ENCODE measurements at places on chromosomes 5 and 9.
A peak's percentile ranks its signal among the peaks of the same experiment; 100 is the strongest.

GRCh38 chr9:70400107-70400892 lies 14.2 kb downstream of the KLF9 start:
- no peak for DNase-seq

DNA sequence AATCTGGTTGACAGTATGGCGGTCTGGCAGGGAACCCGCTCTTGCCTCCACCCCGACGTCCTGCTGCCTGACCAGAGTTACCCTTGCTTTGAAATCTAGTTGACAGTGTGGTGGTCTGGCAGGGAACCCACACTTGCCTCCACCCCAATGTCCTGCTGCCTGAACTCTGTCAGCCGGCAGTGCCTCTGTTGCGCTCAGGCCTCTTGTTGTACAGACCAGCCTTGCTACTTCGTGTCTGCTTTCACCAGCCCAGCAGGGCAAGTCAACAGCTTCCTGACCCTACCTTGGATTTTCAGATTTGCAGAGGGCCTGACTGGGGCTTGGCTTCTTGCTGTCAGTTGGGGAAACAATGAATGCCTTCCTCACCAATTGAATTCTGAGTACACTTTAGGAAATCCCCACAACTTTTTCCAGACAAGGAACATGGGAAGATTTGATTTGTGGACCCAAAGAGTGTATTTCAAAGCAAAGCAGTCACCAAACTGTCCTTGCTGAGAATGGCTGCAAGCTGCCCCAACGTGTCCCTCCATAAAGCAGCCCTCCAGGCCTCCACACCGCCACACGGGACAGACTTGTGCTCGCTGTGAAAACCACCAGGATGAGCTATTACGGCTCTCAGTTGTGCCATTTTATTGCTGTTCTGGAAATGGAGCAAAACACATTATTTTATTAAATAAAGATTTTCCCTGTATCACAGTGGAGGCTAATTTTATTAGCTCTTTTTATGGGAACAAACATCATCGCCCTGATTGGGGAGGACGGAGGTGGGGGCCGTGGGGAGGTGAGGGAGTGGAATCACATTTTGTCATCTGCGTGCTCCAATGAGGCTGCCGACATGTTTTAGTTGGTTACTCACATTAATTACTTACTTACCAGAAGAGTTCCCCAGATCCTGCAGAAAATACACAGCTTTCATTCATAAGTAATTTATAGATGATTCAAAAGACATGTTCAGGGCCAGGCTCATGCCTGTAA lies 189.3 kb downstream of the AOPEP start:
- DNase-seq = no peak

DNA sequence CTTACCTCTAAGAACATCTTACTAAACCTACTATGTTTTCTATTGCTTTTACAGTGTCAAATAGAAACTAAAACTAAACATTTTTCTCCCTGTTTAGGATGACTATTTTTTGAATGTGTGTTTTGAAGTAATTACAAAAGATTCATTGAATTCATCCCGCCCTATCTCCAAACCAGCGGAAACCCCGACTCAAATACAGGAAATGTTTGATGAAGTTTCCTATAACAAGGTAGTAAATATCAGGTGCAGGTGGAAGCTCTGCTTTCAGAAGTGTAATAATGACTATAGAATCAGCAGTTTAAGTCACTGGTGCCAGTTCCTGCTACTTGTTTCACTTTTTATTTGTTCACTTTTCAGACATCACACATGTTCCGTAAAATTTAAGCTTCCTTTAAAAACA lies 20.0 kb downstream of the ERAP2 start:
- DNase-seq = no peak

DNA sequence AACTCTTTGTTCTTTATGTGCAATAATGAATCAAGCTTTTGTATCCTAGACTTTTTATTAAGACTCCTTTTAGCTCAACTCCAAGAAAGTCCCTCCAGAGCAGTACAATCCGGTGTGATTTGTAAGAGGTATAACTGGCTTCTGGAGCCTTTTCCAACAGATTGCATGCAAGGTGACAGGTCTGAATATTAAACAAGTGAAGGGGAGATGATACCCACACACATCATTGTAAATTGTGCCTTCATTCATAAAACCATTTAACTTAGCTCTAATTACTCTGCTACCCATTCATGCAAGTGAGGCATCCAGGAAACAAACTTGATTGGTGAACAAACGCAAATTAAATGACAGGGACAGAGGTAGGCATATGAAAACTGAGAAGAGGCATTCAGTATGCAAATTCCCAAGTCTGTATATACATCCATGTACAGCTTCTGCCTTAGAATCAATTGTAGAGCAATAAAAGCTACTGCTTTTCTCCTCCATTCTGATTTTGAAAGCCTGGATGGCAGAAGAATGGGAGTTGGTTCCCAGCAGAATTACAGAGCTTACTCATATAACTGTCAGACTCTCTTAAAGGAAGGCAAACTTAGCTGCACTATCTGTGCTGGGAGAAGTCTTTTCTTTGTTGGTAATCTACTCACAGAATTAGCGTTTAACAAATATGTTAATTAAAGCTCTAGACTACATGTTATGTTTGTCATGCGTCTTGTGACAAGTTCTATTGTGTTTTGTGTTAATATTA lies 261.0 kb upstream of the CDH6 start:
- no peak for DNase-seq

- no peak for DNase-seq
Observed at GRCh38 chr9:35311891-35312639, 150.3 kb downstream of the UNC13B start.

GRCh38 chr9:135045264-135045927 lies 42.1 kb upstream of the OLFM1 start:
- no peak for DNase-seq

GRCh38 chr5:20678814-20679298 lies 690.9 kb upstream of the CDH18 start:
- DNase-seq = no peak

GRCh38 chr9:98365781-98366180 lies 110.3 kb upstream of the TBC1D2 start:
- no peak for DNase-seq

GRCh38 chr5:171205375-171205774 lies 103.7 kb upstream of the TLX3 start:
- no peak for DNase-seq

- no peak for DNase-seq
Observed at GRCh38 chr5:154274828-154275185, 84.3 kb downstream of the GALNT10 start.

GRCh38 chr5:4643190-4643589 lies 496.9 kb upstream of the ADAMTS16 start:
- DNase-seq = no peak

- no peak for DNase-seq
Observed at GRCh38 chr9:1708219-1708618, 306.9 kb upstream of the SMARCA2 start.

- no peak for DNase-seq
Observed at GRCh38 chr9:108720191-108720642, 135.6 kb downstream of the ACTL7B start.

GRCh38 chr5:55429613-55430253 lies 105.0 kb downstream of the PLPP1 start:
- DNase-seq = no peak

GRCh38 chr5:44769200-44769876 lies 39.4 kb upstream of the MRPS30 start:
- no peak for DNase-seq

GRCh38 chr5:39933061-39933460 lies 508.3 kb upstream of the DAB2 start:
- DNase-seq = no peak

GRCh38 chr9:93119703-93119952 lies 14.4 kb downstream of the NINJ1 start:
- no peak for DNase-seq

DNA sequence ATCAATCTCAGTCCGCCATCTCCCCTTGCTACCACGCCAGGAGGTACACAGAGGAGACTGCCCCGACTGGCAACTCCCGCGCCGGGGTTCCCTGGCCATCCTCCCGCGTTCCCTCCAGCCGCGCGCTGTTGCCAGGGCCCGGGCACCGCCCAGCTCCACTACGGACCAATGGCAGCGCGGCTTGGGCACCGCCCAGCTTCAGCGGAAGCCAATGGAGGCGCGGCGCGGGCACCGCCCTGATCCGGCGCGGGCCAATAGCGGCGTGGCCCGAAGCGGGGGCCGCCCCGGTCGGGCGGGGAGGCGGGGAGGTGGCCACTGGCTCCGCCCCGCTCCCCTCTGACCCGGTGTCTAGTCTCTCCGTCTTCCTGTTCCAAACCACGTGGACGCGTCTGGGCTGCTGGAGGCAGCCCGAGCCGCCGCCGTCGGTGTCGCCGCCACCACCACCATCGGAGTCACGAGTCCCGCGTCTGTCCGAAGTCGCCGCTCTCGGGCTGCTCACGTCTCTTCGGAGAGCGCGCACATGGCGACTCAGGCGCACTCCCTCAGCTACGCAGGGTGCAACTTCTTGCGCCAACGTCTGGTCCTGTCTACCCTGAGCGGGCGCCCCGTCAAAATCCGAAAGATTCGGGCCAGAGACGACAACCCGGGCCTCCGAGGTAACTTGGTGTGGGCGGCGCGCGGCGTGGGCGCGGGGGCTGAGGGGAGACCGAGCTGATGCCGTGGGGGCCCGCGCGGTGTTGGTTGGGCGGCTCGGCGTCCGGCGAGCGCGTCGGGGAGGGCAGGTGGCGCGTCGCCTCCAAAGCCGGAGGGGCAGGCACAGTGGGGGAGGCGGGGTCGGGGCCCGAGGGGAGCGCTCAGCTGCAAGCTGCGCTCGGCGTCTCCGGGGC lies at the start of gene RCL1:
TSS of gene RCL1 (plus strand) at position 373 of the 887 bp plus-strand sequence. CDS start at position 521, 148 bp downstream.
- DNase-seq = peak; percentile 88

GRCh38 chr5:53777864-53778618 lies 217.6 kb downstream of the NDUFS4 start:
- DNase-seq = no peak

- DNase-seq = no peak
Observed at GRCh38 chr9:15755660-15756059, 202.8 kb downstream of the CCDC171 start.

DNA sequence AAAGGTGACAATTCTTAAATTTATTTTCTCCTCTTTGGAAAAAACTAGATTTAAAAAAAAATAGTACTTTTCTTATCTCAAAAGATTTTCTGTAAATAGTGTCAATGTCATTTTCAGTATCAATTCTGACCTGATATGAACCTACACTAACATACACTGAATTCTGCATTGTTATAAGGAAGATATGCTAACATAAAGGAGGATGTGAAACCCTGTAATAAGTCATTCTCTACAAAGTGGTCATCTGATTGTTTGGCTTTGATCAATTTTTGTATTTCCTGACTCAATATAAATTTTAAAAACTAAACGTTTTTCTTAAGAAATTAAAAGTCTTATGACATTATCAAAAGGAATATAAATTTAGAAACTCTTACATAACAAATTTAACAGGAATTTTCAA lies 233.6 kb upstream of the EDIL3 start:
- DNase-seq = no peak

Measured in activated CD8-positive, alpha-beta memory T cell treated with anti-CD3 and anti-CD28 coated beads for 4 hours (primary cell).